ENCODE measurements at places on chromosomes 2 and 18. TPM values are rescaled to one million over a fixed set of nuclear protein-coding genes. Genes with fewer than 3 reads are reported as not detected.

Gene CFAP210
- polyA plus RNA-seq, result 0.05 TPM

Gene SLC23A3
- 0.79 TPM for polyA plus RNA-seq

Gene CREG2
- 0.51 TPM for polyA plus RNA-seq

Gene VSNL1
- polyA plus RNA-seq, result 1.1 TPM

DNA sequence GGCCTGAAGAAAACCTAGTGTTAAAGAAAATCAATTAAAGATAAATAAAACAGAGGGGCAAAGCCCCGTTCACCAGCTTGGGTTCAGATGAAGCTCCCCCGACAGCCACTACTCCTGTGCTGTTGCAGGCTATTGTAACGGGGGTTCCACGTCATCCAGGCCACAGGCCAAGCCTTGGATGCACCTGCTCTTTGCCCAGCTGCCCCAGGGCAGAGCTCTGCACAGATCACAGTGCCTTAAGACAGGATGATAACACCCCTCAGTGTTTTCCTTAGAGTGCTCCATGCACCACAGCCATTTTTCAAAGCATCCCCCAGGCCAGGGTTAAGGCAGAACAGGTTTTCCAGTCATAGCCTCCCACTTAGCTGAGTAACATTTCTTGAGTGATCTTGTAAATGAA is 32.0 kb downstream of the FASTKD2 start:
- DNase-seq, result no peak

DNA sequence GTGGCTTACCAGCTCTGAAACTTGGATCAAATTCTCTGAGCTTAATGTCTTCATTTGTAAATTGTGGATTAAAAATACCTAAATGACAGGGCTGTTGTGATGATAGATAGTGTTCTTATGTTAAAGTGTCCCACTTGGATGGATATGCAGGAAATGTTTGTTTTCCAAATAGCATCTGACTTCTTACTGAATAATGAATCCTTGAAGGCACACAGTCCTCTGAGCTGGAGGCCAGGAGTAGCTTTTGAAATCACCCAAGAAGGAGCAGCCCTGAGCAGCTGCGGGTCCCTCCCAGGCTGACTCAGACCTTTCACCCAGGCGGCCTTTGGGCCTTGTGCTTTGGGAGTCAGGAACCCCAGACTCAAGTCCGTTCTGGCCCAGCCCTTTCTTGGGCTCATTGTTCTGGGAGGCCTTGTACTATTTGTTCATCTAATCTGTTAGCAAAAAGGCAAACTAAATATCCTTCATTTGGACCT is 173.0 kb upstream of the GATA6 start:
- DNase-seq, result no peak

- DNase-seq, result no peak
Measured at GRCh38 chr2:99700482-99701398, 210.9 kb upstream of the REV1 start.

DNA sequence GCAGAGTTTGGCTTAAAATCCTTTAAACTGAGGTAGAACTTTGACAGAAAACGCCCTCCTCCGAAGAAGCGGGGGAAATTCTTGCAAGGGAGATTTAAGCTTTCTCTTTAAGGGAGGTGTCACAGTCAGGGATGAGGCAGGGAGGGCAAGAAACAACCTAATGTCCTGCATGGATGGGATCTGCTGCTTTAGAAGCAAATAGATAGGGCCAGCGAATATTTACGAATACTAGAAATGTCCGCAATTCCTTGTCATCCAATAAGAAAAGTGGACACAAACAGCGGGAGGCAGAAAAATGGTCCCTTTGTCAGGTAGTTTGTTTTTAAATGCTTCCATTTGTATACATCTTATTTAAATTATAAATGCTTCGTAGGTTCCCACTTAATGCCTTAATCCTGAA is 12.0 kb downstream of the MEIS1 start:
- DNase-seq, result no peak

DNA sequence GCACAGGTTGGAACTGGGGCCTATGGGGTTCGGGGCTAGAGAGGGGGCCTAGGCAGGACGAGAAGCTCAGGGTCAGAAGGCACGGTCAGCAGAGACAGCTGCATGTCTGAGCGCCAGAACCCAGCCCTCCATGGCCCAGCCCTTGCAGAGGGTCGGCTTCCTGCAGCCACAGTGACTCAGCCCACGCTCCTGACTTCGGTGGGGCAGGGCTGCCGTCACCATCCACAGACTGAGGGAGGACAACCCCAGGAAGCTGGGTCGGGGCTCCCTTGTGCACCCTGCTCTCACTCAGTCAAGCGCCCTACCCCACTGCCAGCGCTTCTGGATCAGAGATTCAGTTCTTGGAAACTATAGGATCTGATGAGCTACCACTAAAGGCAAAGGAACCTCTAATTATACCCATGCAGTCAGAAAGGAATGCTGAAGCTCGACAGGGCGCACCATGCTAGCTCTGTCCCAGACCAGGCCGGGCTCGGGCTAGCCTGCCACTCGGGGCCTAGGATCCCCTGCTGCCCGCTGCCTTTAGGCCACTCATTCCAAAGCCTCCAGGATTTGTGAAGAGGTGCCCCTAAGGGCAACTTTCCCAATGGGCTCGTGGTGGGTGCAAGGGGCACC is 3.0 kb downstream of the ACTR1B start:
- no peak for DNase-seq

DNA sequence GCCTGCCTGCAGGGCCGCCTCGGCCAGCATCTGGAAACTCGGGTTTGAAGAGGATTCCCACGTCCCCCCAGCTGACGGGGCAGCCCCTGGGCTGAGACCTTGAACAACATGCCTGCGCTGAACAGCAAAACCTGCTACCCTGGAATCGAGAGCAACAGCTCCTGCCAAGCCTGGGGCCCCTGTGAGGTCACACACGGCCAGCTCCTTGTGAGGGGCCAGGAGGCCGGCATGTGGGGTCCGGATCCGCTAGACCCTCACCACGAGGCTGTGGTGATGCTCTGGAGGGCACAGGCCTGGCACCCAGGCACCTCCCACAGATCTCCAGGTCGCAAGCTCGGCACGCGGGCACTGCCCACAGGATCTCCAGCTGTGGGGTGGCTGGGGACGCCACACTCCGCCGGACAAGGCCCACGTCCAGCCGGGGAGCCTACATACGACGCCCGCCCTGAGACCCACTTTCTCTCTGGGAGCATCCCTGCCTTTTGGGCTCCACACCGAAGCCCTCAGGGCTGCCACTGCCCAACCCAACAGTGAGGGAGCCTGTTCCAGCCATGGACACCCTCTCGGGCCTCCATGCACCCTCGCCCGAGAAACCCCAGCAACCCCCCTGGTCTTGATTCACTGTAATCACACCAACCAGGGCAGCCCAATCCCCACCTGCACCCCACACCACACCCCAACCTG is 34.1 kb downstream of the SLC66A2 start:
- DNase-seq, result no peak

DNA sequence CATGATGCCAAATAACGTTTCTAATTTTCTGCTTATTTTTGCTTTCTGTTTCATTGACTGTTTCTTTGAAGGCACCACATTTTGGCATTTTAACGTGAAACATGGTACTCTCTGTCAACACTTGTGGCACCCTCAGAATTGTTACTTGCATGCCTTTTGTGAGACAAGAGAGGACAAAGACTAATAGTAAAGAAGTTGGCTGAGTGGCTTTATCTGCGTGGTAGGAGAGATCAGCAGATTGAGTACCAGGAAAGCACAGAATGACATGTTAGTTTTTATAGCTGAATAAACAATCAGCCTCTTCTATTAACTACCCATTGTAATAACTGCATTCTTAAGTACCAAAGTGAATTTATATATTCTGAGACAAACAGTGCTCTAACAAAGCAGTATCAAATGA is 8.6 kb downstream of the ZNF638 start:
- no peak for DNase-seq

- no peak for DNase-seq
Measured at GRCh38 chr2:207711750-207712530, 500 bp downstream of the CCNYL1 start.

- DNase-seq, result no peak
Measured at GRCh38 chr2:218962859-218963492, 3.5 kb downstream of the CDK5R2 start.
